ENCODE measurements at places on chromosomes 2 and 18. TPM values are rescaled to one million over a fixed set of nuclear protein-coding genes. Genes with fewer than 3 reads are reported as not detected.

GRCh38 chr18:50649821-50650220, 89.9 kb downstream of the MAPK4 start:
- DNase-seq: no peak
- H3K27ac ChIP-seq: no peak overlapping the region

DNA sequence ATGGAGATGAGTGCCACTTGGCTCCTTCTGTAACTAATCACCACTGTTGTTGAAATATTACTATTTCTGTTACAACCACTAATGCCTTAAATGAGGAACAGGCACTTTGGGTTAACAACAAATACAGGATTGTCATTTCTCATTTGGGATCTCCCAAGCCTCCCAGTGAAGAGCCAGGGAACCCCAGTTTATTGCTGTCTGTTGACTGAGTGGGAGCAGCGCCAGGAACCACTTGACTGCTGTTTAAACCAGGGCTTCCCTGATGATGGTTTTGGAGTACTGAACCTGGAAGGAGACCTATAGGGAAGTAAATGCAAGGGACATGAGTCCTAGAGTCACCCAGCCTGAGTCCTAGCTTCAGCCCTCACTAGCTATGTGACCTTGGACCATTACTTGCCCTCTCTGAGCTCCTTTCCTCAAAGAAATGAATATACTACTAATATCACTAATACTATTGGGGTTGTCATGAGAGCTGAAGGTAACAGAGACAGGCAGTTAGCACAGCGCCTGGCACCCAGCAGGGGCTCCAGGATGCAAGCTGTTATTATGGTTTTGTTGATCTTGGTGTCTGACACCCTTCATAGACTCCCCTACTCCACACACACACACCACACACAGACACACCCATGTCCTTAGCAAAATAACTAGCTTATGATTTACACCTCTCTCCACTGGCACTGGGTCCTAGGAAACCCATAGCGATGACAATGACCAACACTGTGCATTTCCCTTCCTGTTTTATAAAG, 104.2 kb upstream of the FZD7 start:
- H3K36me3 ChIP-seq: no peaks in the 10 kb centered on the region
- no peak overlapping the region for H3K4me3 ChIP-seq
- peaks cover 29% of the 10 kb centered on the region for H3K4me1 ChIP-seq
- H3K27me3 ChIP-seq: no peaks in the 10 kb centered on the region

Gene AFG3L2
- 45.5 TPM for total RNA-seq

DNA sequence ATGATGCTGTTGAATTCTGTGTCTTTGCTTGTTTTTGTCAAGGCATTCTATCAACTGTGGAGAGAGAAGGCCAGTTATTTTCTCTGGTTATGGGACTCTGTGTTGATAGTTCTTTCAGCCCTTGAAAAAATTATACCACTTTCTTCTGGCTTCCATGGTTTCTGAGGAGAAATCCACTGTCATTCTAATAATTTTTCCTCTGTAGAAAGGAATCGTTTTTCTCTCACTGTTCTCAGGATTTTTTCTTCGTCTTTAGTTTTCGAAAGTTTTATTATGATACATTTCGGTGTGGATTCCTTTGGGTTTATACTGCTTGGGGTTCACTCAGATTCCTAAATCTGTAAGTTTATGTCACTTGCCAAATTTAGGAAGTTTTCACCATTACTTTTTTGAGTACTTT, 6.6 kb downstream of the GALNT1 start:
- DNase-seq: no peak
- peaks cover 52% of the 10 kb centered on the region for H3K36me3 ChIP-seq
- H3K27me3 ChIP-seq: no peaks in the 10 kb centered on the region
- no peak overlapping the region for H3K4me3 ChIP-seq
- peaks cover 10% of the 10 kb centered on the region for H3K4me1 ChIP-seq
- no peak overlapping the region for H3K27ac ChIP-seq

Gene STRN
- 25.7 TPM for total RNA-seq

GRCh38 chr2:132697556-132698205, 27.7 kb upstream of the LYPD1 start:
- peaks cover 10% of the 10 kb centered on the region for H3K27me3 ChIP-seq
- no peak overlapping the region for H3K27ac ChIP-seq
- no peaks in the 10 kb centered on the region for H3K4me1 ChIP-seq

Gene DNAJC5G
- total RNA-seq: 0.18 TPM

Gene DCC
- total RNA-seq: 1.0 TPM

- H3K27me3 ChIP-seq: no peaks in the 10 kb centered on the region
- peak overlapping the region; percentile 37 for H3K27ac ChIP-seq
- H3K4me3 ChIP-seq: no peak overlapping the region
These were observed 219.4 kb downstream of the LDLRAD4 start for GRCh38 chr18:13437796-13438506.

Gene MAP3K19
- total RNA-seq: not detected

- H3K27me3 ChIP-seq: peaks cover 8% of the 10 kb centered on the region
- H3K4me3 ChIP-seq: no peak overlapping the region
- no peaks in the 10 kb centered on the region for H3K4me1 ChIP-seq
- H3K27ac ChIP-seq: no peak overlapping the region
These were observed 62.3 kb downstream of the VWA3B start for GRCh38 chr2:98149333-98149697.

Gene SPP2
- not detected for total RNA-seq

DNA sequence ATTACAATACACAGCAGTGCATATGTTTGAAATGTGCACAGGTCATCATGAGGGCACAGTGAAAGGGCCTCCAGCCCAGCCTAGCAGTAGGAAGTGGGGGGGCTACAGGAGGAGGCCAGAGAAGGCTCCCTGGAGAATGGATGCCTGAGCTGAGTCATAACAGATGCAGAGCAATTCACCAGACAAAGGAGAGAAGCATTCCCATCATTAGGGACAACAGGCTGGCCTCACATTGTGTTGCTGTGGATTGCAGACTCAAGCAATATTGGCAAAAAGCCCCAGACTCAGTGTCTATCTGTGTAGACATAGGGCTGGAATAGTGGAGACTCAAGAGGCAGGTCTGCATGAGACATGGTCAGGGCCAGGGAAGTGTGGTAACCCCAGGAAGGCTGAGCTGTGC, 329.9 kb downstream of the DLGAP1 start:
- DNase-seq: no peak
- no peak overlapping the region for H3K4me3 ChIP-seq
- H3K27me3 ChIP-seq: no peaks in the 10 kb centered on the region
- no peaks in the 10 kb centered on the region for H3K36me3 ChIP-seq

Data from mesothelial cell of epicardium (in vitro differentiated cells).